Kidney epithelial cell (primary cell): ENCODE measurements at places on chromosomes 1 and 21. TPM values are rescaled to one million over a fixed set of nuclear protein-coding genes. Genes with fewer than 3 reads are reported as not detected.

The AMPD1 gene
- 0.07 TPM in 1 of 2 replicates, not detected in the other for total RNA-seq

DNA sequence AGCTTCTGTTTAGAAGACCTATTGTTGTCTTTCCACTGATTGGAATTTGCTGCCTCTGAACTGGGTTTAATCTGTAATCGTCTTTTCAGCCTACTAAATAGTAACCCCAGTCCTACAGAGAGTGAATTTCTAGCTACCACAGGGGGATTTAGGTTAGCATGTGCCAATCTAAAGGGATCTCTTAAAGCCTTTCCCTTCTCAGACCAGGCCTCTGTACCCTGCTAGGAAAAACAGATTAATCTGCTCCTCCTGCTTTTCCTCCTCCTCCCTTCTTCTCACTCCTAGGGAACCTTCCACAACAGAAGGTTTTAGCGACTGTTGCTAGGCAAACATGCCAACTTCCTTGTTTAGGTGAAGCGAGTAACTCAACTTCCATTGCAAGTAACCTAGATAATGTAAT is 1.3 kb upstream of the RC3H1 start:
- DNase-seq = peak; percentile 68

GRCh38 chr1:231883382-231883781 is 256.8 kb downstream of the DISC1 start:
- no peak for DNase-seq

DNA sequence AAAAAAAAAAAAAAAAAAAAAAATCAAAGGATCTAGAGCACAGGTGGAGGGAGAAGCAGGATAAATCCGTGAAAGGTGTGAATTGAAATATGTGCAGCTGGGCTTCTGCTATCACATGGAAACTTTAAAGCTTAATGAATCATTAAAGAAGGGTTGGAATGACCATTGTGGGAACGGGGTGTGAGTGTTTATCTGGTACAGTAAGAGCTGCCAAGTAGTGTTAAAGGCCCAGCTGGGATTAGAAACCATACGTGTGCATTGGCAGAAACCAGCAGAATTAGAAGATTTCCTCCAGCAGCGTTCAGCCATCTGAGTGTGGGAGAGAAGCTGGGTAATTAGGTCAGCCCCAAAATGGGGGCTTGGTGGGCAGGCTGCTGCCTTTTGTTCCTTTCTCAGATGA is 13.5 kb downstream of the FALEC start:
- no peak for DNase-seq

DNA sequence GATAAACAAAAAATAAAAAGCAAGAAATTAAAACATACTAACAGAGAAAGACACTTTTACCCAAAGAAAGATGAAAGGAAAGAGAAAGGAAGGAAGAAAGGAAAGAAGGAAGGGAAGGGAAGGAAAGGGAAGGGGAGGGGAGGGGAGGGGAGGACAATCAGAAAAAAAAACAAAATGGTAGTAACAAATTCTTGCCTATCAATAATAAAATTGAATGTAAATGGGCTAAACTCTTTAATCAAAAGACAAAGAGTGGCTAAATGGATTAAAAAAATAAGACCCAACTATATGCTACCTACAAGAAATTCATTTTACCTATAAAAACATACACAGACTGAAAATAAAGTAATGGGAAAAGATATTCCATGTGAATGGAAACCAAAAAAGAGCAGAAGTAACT is 372.9 kb upstream of the NFIA start:
- DNase-seq = no peak

DNA sequence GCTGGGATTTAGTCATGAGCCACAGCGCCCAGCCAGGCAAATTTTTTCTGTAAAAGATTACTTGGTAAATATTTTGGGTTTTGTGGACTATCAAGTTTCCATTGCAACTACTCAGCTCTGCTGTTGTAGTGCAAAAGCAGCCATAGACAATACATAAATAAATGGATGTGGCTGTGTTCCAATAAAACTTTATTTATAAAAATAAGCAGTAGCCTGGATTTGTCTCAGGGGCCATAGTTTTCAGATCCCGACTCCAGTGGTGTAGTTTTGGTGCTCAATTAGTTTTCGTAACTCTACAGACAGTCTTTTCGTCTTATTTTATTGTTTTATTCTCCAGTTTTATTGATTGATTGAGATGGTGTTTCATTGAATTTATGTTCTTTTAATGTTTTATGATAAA is 80.1 kb upstream of the IVNS1ABP start:
- no peak for DNase-seq

- no peak for DNase-seq
Observed at GRCh38 chr21:38741092-38741949, 64.4 kb upstream of the ETS2 start.

The DISC1 gene
- 3.7 and 5.8 TPM in 2 replicates for total RNA-seq

DNA sequence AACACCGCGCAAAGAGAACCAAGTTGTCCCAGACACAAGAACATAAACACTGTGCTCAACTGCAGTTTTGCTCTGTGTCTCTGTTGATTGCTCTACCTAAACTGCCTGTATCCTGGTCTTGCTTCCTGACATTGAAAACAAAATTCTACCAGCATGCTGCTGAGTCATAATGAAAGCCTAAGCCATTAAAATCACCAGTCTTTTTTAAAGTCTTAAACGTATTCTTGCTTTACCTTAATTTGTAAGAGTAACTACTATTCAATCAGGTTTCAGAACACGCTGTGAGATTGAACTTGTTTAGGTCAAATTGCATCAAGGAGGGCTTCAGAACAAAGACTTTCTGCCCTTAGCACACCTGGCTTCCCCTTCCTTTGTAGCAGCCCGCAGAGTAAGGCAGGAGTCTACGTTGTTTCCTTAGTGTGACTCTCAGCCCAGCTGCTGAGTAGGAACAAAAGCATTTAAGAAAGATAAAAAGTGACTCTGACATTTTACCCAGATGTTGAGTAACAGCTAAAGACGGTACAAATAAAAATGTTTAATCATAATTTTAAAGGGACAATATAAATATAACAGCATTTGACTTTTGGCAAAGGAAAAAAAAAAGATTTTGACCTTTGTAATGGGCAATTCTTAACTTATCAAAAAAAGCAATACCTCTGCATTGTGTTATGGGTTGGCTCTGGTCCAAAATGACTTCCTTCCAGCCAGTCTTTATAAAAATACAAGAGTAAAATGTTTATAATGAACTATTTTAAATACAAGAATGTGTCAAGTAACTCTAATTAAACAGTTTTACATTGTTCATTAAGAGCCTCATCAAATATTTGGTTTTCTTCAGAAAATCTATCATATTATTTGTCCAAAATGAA is 186.9 kb upstream of the ADGRL4 start:
- no peak for DNase-seq

GRCh38 chr1:204343802-204344201 is 15.9 kb downstream of the PLEKHA6 start:
- no peak for DNase-seq

DNA sequence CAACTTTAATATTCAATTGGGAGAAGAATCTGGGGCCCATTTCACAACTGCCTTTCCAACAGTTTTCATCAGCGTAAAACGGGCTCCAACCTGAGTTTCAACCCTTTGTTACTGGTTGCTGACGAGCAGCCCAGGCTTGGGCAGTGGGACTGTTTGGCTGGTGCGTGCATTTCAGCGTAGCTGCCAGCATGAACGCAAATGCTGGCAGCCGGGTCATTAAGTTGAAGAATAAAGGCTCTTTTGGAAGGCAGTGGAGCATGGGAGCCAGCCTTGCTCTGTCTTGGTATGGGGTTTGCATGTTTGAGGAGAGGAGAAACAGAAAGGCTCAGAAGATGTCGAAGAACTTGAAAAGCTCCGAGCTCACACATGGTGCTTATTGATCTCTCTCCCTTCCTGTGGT is 40.7 kb downstream of the WDR3 start:
- no peak for DNase-seq

- DNase-seq = no peak
Observed at GRCh38 chr1:109873278-109874175, 37.1 kb upstream of the CSF1 start.

- no peak for DNase-seq
Observed at GRCh38 chr1:116435806-116436610, 63.0 kb downstream of the ATP1A1 start.

DNA sequence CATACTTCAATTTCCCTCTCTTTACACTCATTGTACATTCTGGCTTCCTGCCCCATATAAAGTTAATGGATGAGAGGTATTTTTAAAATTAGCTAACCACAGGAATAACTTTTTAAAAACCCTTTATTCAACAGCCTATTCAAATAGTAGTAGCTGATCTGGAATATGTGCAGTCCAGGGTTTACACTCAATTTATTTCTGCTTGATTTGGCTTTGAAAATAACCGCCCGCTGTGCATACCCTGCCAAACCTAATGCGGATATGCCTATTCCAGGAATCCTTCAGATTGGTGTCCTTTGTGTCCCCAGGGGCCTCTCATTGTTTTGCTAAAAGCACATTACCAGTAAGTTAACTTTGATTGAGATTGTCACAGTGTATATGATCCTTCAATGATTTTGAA is 1686.2 kb downstream of the PLA2G4A start:
- DNase-seq = no peak
